ENCODE measurements at places on chromosomes 7 and 10.

DNA sequence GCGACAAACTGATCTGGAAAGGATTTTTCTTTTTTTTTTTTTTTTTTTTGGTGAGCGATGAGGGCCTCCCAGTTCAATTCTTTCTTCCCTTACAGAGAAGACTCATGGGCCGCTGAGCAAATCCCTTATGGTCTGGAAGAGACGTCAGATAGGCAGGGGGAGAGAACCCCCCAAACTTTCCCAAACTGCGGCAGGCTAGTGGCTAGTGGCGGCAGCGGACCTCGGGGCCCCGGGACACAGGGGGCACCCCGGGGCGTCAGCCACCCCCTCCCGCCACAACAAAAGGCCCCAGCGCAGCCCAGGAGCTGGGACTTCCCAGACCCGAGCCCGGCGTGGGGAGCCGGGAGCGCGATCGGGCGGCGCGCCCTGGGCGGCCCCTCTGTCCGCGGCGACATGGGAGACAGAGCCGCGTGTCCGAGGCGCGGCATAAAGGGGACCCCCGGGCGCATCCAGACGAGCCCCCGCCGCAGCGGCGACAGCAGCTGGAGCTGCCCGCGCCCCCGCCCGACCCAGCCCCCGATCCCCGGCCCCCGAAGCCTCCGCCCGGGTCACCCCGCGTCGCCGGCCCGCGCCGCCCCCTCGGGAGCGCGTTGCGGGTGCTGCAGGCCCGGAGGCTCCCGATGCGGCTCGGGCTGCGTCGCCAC is 755 bp downstream of the FAM171A1 start:
- DNase-seq = peak; percentile 9

DNA sequence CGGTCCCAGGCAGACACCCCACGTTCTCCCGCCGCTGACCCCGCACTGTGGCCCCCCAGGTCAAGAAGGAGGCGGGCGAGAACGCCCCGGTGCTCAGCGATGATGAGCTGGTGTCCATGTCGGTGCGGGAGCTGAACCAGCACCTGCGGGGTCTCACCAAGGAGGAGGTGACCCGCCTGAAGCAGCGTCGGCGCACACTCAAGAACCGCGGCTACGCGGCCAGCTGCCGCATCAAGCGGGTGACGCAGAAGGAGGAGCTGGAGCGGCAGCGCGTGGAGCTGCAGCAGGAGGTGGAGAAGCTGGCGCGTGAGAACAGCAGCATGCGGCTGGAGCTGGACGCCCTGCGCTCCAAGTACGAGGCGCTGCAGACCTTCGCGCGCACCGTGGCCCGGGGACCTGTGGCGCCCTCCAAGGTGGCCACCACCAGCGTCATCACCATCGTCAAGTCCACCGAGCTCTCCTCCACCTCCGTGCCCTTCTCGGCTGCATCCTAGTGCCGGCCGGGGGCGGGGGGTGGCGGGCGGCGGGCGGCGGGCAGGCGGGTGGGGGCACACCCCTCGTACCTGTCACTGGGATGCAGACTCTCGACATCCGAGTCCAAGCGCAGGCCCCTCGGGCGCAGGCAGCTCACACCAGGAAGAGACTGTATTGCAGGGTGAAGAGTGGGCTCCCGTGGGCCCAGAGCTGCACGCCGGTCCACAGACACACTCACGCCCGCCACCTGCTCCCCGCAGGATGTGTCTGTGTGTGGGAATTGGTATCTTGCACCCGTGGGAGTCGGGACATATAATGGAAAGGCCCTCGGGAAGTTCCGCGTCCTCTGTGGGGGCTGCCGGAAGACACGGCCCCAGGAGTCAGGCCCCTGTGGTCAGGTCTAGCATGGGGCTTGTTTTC is 9.6 kb downstream of the MAFK start:
- no peak for DNase-seq

GRCh38 chr10:3807928-3808496 is 23.0 kb upstream of the KLF6 start:
- DNase-seq = no peak

- no peak for DNase-seq
Measured at GRCh38 chr7:40899636-40900507, 765.1 kb downstream of the SUGCT start.

DNA sequence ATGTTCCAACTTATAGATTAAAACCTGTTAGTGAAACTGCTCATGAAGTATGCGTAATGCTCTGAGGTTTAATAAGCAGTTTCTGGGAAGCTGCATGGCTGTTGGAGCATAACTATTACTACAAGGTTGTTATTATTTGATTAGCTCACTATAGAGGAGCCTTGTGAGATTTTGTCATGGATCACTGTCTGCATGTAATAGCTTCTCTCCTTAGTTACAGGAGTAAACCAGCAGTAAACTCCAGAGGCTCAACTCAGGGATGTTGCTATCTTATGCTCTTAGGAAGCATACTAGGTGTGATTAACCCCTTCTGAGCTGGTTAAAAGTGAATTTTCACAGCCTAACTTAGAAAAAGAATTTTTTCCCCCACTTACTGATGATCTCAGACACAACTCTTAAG is 63.6 kb upstream of the IFRD1 start:
- no peak for DNase-seq

GRCh38 chr7:31767686-31768358 is 80.8 kb downstream of the PPP1R17 start:
- no peak for DNase-seq

- no peak for DNase-seq
Measured at GRCh38 chr7:24817339-24817738, 60.1 kb upstream of the GSDME start.

- DNase-seq = no peak
Measured at GRCh38 chr7:126083014-126083413, 1153.4 kb upstream of the POT1 start.

- DNase-seq = no peak
Measured at GRCh38 chr7:88259656-88260380, 40.0 kb upstream of the SRI start.

GRCh38 chr7:2307690-2308107 is 6.5 kb downstream of the SNX8 start:
- no peak for DNase-seq

DNA sequence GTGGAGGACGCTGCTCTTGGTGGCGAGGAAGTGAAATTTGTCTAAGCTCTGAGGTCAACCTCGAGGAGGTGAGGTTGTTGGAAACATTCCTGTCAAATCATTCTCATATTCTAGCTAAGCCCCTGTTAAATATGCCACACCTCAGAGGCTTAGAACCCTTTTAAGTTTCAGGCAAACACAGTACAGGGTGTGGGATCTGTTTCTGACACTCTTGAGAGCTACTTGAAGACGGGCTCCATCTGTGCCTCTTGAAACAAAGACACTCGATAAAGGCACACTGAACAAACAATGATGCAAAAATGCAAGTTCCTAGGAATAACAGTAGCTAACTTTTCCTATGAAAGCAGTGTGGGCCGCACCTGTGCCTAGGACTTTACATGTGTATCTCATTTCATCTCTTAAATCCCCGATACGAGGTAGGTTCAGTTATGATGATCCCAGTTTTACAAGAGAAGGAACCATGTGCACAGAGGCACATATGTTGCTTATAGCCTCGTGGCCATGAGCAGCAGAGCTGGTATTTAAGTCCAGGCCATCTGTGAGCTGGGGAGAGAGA is 299.2 kb downstream of the CCDC3 start:
- DNase-seq = no peak

GRCh38 chr7:111711426-111712065 is 149.3 kb upstream of the IMMP2L start:
- DNase-seq = no peak

GRCh38 chr7:147196481-147196880 is 1079.9 kb downstream of the CNTNAP2 start:
- DNase-seq = no peak

DNA sequence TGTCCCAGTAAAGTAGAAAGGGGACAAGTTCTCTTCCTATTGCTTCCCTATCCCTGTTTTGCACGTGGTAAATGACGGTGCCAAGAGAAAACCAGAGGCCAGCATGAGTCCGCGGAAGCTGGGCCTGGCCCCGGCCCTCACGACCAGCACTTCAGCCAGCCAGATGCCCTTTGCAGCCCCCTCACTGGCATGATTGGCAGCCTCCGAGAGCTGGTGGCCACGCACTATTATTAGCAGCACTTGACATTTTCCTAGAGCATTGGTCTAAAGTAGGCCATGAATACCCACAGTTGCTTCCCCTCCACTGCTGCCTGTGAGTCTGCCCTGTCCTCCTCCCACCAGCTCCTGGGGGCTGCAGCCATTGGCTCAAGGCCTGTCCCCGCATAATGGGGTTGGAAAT is 369.1 kb downstream of the PLXNA4 start:
- DNase-seq = no peak

GRCh38 chr7:108203537-108203936 is 73.4 kb upstream of the LAMB4 start:
- no peak for DNase-seq

- no peak for DNase-seq
Measured at GRCh38 chr10:100020142-100020885, 10.6 kb upstream of the DNMBP start.

DNA sequence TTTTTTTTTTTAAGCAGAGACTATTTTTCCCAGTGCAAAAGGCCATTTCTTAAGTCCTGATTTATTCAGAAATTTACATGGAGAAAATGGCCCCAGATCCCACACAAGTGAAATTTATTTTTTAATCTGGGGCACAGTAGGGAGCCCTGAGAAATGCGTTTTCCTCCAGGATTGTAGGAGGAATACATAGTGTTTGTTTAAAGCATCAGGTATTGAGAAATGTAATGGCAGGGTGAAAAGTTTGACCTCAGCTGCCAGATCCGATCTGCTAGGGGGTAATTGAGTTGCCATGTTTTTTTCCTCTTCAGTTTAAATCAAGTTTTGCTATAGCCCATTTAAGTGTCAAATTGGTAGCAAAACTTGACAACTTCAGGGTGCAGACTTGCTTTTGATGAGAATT is 110.0 kb downstream of the LRMDA start:
- DNase-seq = no peak

- DNase-seq = no peak
Measured at GRCh38 chr7:78587443-78588044, 789.0 kb downstream of the PHTF2 start.

DNA sequence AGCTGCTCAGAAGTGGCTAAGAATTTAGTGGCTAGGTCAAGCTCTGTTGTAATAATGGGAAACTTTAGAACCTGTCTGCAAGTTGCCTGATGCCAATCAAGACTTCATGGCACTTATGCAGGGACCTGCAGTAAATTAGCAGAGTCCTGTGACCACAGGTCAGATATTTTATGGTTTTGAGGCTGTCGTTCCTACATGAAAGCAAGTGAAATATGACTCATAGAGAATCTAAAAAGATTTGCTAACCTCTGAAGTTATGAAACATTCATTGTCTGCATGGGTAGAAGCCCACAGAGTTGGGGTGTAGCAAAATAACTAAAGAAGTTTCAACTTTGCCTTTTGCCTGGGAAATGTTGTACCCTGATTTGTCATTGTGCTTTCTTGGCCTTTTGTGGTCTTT is 32.3 kb downstream of the SLC39A12 start:
- DNase-seq = no peak

- peak; percentile 32 for DNase-seq
Measured at GRCh38 chr10:91162495-91163268, 57.8 kb upstream of the PCGF5 start.

DNA sequence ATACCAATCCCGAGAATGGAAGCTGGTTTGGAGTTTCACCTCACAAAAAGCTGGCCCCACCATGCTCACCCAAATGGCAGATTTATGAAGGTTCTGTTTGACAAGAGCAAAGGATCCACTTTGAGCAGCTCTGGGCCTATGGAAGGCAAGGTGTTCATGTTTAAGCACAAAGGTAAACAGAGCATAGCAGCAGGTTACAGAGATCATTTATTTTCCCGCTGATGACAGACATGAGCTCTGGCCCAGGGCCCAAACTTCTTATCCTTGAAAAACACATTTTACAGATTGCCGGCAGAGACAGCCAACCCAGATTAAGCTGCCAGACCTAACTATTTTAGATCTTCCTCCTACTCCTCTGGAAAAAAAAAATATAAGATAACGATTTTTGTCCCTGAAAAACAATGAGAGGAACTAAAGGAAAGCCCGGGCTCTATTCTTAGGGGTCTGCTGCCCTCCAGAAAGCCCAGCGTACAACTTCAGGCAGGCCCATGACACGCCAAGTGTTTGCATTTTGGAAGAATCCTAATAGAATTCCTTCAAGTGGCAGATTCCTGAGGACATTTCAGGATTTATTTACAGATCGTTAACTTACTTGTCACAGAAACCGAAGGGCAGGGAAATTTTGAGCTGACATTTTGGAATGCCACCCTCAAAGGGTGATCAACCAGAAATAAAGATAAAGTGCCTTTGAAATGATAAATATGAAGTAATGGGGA is 40.0 kb downstream of the SYPL1 start:
- DNase-seq = no peak

DNA sequence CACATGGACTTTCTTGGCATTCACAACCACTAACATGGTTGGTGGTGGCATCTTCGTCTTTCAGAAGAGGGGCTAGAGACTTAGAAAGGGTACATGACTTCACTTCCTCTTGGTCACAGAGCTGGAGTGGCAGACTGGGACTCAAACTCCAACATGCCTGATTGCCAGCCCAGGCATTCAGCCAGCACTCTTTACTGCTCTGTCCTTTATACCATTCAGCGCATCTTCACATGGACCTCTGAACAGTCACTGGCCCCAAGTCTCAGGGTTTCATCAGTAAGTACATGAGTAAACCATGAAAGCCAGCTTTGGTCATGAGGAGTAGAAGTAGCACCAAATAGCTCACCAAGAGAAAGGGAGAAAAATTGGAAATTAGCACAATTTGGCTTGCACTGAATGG is 148.4 kb upstream of the KLF14 start:
- DNase-seq = no peak

DNA sequence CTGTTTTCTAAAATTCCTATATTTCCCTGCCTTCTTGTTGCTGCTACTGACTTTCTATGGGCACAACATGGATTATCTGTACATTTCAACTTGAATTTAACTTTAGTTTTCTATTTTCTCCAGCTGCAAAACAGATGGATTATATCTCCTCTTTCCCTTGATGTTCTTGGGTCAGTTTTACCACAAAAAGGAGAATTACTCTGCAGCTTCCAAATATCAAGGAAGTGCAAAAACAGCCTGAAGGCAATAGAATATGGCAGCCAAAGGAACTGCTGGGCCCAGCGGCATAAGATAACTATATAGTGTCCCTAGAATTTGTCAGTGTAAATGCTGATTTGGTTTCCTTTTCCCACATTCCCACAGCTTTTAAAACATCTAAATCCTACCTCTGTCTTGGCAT is 29.1 kb downstream of the CPED1 start:
- no peak for DNase-seq

- no peak for DNase-seq
Measured at GRCh38 chr10:1029838-1030237, 4.2 kb upstream of the IDI2 start.

DNA sequence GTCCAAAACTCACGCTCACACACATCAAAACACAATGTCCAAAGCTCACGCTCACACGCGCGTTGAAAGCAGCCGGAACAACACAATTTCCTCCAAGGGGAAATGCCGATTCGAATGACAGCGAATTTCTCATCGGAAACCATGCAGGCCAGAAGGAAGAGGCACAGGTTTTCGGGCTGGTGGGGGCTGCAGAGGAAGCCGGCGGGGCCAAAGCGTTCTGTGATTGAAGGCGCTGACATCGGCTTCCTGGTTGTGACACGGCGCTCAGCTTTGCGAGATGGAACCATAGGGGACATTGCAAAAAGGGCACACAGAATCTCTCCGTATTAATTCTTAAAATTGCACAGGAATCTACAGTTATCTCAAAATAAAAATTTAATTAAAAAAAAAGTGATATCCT is 61.3 kb downstream of the FOXL3 start:
- DNase-seq = no peak
